Activated CD8-positive, alpha-beta T cell treated with anti-CD3 and anti-CD28 coated beads, Interleukin-2, amount 10 ng/mL, durations not matched to agents 7 days and 5 days (primary cell): ENCODE measurements at places on chromosomes 7 and 10. TPM values are rescaled to one million over a fixed set of nuclear protein-coding genes. Genes with fewer than 3 reads are reported as not detected.

SAMD9 gene
- total RNA-seq, result 51.0 TPM

DNA sequence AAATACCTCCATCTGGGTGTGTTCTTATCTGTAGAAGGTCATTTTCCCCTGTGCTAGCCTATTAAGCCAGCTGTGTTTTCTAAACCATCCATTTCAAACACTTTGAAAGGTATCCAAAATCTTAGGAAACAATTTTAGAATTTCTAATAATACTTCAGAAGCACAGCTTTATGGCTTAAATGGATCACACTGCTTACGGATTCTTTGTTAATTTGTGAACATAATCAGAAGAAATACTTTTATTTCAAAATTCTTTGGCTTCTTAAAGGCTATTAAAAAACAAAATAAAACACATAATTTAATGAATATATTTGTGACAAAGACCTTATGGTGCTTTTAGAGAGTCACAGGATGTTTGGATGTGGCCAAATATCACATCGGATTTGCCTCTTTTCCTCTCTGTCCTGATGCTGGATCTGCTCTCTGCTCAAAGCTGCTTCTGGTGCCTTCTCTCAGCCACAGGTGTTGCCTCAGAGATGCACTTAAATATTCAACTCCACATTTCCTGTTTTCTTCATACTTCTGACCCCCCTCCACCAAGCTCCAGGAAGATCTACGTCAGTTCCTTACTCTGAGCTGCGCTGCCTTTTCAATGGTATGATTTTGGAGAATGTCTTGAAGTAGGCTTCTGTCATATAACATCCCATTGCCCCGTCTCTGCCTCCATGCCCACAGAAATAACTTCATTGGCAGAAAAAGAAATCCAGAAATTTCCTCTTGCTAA, 230.6 kb downstream of the MLLT10 start:
- peak; percentile 37 for DNase-seq

LHFPL3 gene
- not detected for total RNA-seq

GRCh38 chr10:96463562-96463961, 50.2 kb downstream of the TLL2 start:
- no peak for DNase-seq

IFIT1 gene
- 29.8 TPM for total RNA-seq

C7orf57 gene
- 0.10 TPM for total RNA-seq

- no peak for DNase-seq
Observed at GRCh38 chr7:12701433-12701832, 14.0 kb downstream of the ARL4A start.

DNA sequence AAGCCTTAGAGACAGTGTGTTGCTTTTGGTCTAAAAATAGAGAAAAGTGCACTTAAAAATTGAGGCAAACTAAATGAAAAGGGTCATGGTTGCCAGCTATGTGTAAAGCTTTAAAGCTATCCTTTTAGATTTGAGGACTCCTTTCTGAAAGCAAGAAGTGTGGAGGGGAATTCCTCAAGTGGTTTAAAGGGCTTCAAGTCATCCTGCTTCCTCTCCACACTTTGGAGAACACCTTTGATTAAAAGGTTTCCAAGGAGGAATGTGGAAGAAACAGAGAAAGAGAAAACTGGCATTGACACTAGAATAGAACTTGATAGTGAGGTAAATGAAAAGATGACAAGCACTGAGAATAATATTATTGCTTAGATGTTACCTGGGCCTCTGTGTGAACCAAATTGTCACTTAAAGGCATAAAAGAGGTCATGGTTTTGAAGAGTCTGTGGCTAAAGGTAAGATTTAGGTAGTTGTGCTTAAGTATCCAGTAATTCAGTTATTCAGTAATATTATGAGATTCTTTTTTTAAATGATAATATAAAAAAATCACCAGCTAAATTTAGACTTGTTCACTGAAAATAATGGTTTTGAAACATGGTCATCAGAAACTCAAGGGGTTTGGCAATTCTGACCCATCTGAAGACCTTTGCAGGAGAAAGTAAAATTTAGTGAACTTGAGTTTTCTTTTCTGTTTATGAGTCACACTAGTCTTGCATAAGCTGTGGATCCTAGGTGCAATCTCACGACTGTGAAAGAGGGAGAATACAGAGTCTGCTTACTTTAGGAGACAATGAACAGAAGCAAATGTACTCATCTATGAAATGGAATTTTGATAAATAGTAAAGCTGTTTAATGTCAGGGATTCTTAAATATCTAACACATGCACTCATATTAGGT, 466.0 kb downstream of the KIF20B start:
- no peak for DNase-seq

DNA sequence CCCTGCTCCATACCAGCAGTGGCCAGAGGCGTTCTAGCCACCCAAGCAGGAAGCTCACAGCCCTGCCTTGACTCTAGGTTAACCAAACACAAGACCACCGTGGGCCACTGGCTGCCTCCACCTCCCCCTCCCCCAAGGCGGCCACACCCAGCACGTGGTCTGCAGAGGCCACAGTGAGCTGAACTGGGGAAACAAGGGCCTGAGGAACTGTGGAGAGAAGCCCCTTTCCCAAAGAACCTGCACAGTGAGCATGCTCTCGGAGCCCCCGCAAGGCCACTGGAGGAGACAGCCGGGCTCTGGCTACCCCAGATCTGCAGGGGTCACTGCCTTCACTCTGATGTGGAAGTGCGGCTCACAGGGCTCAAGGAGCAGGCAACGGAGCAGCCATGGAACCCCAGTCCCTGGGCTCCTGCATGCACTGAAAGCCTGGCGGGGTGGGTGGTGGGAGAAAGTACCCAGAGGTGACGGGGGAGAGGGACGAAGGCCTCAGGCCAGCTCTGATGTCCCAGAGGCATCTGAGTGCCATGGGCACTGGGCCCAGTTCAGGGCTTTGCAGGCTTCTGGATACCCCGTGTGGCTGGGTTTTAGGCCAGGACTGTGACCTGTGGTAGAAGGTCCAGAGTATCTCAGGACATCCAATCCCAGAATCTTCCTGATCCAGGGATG, 189.2 kb downstream of the EBF3 start:
- no peak for DNase-seq

PSD gene
- 1.6 TPM for total RNA-seq

CPVL gene
- total RNA-seq, result not detected

GRCh38 chr7:112495810-112496462, 15.1 kb downstream of the LSMEM1 start:
- peak; percentile 41 for DNase-seq
